NCI-H2081 (cell line): ENCODE measurements at places on chromosomes 4 and X.
A peak's percentile ranks its signal among the peaks of the same experiment; 100 is the strongest.

GRCh38 chr4:13641084-13641483 lies 13.6 kb upstream of the BOD1L1 start:
- DNase-seq, result no peak

- no peak for DNase-seq
Measured at GRCh38 chr4:160406263-160406825, 1303.5 kb downstream of the RAPGEF2 start.

- peak; percentile 12 for DNase-seq
Measured at GRCh38 chr4:142840516-142841123, 5.5 kb downstream of the INPP4B start.

GRCh38 chr4:87188048-87188447 lies 32.4 kb downstream of the KLHL8 start:
- peak; percentile 19 for DNase-seq

DNA sequence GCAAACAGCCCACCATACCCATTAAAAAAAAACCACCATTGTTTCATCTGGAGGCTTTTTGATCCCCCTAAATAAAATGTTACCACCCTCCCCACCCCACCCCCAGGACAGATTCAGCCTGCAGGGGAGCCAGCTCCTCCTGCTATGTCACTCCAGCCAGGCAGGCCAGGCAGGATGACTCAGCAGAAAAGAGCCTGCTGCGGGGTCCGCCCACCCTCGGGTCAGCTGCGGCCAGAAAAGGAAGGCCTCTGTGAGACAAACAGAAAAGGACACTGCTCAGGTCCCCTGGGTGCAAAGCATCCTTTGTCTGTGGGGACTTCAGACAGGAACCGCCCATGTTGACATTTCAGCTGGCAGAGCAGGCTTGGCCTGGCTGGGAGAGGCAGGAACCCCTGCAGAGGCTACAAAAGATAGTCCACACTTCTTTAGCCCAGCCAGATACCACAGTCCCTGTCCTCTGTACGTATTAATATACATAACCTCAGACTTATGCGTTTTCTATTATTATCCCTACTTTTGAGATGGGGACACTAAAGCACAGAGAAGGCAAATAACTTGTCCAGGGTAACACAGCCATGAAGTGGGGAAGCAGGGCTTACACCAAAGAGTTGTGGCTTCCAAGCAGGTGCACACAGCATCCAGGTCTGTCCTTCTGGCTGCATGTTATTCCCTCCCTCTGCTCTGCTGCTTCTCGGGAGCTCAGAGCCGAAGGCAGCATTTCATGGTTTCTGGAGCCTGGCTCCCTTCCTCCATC lies 147.7 kb downstream of the CPEB2 start:
- DNase-seq, result peak; percentile 68

GRCh38 chr4:169351872-169352271 lies 81.1 kb upstream of the SH3RF1 start:
- DNase-seq, result no peak

DNA sequence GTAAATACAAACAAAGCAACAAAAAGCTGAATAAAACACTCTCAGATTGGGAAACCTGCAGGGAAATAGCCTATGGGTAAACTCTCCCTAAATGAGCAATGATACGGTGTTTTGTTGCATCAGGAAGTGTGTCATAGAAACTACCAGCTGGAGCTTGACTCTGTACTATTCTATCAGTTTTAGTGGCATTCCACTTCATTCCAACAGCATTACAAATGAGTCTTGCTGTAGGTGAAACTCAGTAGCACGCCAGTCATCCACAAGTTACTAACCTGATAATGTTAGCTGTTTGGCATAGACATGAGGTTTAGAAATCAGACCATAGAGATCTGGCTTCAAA lies 24.9 kb downstream of the FGFBP1 start:
- DNase-seq, result no peak

DNA sequence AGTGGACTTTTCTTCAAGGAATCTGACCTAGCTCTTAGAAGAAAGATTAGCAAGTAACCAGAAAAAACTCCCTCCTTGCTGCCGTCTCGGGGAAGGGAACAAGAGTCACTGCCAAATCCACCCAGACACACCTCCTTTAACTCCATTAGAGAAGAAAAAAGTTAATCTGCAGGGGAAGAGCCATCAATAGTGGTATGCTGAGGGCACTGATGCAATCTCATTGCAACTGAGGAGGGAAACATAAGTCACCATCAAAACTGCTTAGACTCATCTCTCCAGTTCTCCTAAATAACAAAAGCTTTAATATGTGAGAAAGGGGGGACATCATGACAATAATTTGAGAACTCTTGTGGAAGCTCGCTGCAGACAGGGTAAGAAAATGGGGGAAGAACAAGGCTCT lies 49.3 kb upstream of the MAGED4B start:
- no peak for DNase-seq
